EH (cell line): ENCODE measurements at places on chromosomes 6 and 20.

GRCh38 chr6:37686111-37686510, 11.6 kb downstream of the MDGA1 start:
- no peak for DNase-seq

GRCh38 chr6:156618600-156619205, 158.5 kb upstream of the ARID1B start:
- no peak for DNase-seq

DNA sequence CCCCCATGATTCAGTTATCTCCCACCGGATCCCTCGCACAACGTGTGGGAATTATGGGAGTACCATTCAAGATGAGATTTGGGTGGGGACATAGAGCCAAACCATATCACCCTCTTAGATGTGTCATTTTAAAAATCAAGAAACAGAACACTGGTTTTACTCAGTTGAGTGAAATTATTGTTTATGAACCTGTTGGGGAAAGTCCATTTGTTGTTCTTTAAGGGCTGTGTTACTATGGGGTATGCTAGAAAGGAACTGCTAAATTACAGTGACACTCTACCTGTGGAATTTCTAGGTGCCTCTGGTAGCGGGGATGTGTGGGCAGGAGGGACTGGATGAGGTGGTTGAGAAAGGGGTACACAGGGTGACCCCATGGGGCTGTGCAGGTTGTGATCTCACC, 28.9 kb downstream of the STX11 start:
- no peak for DNase-seq

DNA sequence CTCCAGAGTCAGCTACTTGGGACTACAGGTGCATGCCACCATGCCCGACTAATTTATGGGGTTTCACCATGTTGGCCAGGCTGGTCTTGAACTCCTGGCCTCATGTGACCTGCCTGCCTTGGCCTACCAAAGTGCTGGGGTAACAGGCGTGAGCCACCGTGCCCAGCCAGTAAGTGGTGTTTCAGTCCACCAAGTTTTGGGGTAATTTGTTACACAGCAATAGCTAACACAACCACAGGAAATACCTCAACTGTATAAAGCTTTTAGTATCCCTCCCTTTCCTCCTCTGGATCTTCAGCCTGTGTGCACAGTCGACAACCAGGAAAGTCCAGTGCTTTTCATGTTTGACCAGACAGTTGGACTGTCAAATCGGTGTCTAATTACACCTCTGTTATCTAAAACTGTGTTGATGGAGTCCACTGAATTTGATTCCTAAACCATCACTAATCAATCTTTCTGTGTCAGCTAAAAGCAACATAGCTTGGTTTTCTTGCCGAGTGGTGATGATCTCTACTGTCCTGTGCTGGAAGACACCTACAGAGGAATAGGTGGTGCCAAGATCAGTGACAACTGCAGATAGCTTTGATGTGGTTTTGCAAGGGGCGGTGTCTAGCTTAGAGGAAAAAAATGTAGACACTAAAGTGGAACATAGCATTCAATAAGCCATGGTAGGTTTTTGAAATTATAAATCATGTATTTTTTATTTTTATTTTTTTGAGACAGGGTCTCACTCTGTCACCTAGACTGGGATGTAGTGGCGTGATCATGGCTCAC, 22.2 kb upstream of the ZBTB2 start:
- no peak for DNase-seq

- DNase-seq: no peak
Observed at GRCh38 chr6:149646599-149646998, 1.9 kb downstream of the KATNA1 start.

- DNase-seq: no peak
Observed at GRCh38 chr6:118889163-118889562, 4.8 kb upstream of the ASF1A start.

DNA sequence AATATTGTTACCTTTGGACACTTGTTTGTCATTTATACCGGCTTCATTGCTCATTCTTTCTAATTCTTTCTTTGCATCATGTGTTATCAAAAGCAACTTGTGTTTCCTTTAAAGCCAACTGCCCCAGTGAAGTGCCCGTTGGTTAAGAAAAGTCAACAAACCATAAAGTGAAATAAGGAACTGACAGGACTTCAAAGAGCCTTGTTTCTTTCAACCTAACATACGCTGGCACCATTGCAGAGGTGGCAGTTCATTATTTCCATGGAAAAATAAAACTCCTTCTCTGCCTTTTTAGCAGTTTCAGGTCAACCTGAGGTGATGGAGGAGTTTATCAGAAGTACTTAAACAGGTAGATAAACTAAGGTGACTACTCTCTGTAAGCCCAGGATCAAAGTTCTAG, 28.8 kb downstream of the FERMT1 start:
- DNase-seq: no peak

GRCh38 chr6:143336446-143337152, 113.9 kb downstream of the ADAT2 start:
- peak; percentile 93 for DNase-seq

GRCh38 chr6:70166088-70166958, 136.6 kb downstream of the COL9A1 start:
- DNase-seq: peak; percentile 40

DNA sequence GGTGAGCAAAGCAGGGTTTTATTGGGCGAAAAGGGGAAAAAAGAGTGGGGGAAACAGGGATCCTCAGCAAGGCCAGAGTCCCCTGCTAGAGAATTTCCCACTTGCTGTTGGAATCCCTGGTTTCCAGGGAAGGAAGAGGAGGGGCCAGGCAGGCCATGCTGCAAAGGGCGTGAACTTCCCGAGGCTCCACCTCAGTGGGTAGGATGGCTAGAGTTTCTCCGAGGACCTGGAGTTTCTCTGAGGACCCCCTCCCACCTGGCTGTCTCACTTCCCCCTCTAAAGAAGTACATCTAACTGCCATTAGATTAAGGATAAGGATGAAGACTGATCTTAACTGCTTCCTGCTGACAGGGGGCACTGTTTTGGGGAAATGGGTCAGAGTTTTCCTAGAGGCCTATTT, 1239.3 kb upstream of the GJE1 start:
- DNase-seq: no peak

- peak; percentile 89 for DNase-seq
Observed at GRCh38 chr6:134175532-134176263, 123.3 kb upstream of the SLC2A12 start.

DNA sequence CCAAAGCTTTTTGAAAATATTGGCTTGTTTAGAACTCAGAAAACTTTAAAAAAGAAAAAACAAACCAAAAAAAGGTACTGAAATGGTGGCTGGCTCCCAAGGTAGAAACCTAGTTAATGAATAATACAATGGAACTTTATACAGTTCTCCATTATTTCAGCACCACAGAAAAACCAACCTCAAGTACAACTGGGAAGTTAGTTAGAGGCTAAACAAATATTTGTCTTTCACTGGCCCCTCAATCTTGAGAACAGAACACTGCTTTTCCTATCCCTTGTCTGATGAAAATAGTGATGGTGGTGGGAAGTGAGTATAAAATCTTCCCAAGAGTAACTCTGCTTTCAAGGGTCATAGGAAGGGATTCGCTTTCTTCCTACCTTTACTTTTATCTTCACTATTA, 126.5 kb downstream of the REV3L start:
- DNase-seq: no peak
